ENCODE measurements at places on chromosomes 11 and 22. TPM values are rescaled to one million over a fixed set of nuclear protein-coding genes. Genes with fewer than 3 reads are reported as not detected.

ZBTB16 gene
- not detected for total RNA-seq

APOA4 gene
- total RNA-seq, result not detected

DNA sequence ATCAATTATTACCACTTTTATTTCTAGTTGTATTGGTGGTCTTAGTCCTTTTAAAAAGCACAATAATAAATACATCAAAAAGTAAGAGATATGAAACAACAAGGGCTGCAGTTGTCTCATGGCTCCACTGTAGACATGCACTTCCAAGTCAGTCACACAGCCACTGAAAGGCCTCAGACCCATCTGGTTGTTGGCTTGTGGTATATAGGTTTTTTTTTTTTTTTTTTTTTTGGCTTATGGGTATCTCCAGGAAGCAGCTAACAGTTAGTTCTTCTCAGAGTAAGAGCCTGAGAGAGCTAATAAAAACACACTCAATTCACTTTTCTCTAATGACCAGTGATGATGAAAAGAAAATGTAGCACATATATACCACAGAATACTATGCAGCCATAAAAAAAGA lies 6.0 kb upstream of the OR52E6 start:
- no peak overlapping the region for H3K4me3 ChIP-seq
- H3K27me3 ChIP-seq, result no peaks in the 10 kb centered on the region
- no peaks in the 10 kb centered on the region for H3K36me3 ChIP-seq
- H3K4me1 ChIP-seq, result no peaks in the 10 kb centered on the region

FGF3 gene
- total RNA-seq, result not detected

DNA sequence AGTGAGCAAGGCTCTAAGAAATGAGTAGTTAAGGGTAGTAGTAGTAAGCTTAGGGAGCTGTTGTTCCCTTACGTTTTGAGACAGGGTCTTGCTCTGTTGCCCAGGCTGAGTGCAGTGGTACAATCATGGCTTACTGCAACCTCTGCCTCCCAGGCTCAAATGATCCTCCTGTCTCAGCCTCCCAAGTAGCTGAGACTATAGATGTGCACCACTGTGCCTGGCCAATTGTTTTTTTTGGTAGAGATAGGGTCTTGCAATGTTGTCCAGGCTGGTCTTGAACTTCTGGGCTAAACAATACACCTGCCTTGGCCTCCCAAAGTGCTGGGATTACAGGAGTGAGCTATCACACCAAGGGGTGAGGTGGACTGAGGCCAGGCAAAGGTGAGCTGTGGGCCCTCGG lies 10.0 kb downstream of the SMIM38 start:
- H3K4me3 ChIP-seq, result no peak overlapping the region
- no peaks in the 10 kb centered on the region for H3K36me3 ChIP-seq
- no peaks in the 10 kb centered on the region for H3K27me3 ChIP-seq

GRCh38 chr11:5705688-5706087 lies 16.1 kb downstream of the TRIM22 start:
- no peak overlapping the region for H3K27ac ChIP-seq
- H3K27me3 ChIP-seq, result no peaks in the 10 kb centered on the region
- peaks cover 57% of the 10 kb centered on the region for H3K36me3 ChIP-seq
- H3K4me1 ChIP-seq, result no peaks in the 10 kb centered on the region
- no peak overlapping the region for H3K4me3 ChIP-seq
- no peak for DNase-seq

PATE2 gene
- not detected for total RNA-seq

- H3K4me1 ChIP-seq, result peaks cover 23% of the 10 kb centered on the region
- no peak overlapping the region for H3K4me3 ChIP-seq
- H3K36me3 ChIP-seq, result no peaks in the 10 kb centered on the region
These were observed 2.4 kb upstream of the SIDT2 start for GRCh38 chr11:117176186-117176585.

DNA sequence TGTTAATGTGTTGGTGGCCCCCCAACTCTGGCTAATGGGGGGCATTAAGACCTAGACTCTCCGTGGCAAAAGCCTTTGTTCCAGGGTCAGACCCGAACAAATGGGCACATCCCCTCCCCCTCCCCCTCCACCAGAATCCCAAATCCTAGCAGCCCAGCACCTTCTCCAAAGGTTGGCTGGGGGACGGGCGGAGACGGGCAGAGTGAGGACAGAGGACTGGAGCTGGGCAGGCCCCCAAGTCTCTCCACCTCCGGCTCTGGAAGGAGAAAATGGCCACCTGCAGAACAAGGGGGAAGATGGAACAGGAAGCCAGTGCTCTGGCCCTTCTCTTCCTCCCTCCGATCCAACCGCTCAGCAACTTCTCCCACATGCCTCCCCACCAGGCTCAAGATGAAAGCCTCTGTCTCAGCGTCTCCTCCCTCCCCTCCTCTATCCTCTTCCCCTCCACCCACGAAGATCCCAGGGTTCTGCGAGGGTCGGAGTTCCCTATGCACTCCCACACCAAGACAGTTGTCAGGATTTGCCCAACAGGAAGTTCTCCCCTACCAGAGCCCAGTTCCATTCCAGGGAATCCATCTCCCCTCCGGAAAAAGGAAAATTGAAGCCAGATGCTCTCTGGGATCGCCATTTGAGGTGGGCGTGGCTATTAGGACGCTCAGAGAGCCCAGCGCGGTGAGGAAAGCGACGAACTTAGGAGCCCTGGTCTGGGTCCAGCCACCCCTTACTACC lies 20.1 kb downstream of the ADA2 start:
- H3K4me3 ChIP-seq, result no peak overlapping the region
- no peaks in the 10 kb centered on the region for H3K36me3 ChIP-seq
- H3K4me1 ChIP-seq, result no peaks in the 10 kb centered on the region
- peak; percentile 15 for DNase-seq

USP28 gene
- 17.4 TPM for total RNA-seq

OR10V1 gene
- total RNA-seq, result not detected

GRCh38 chr11:67631853-67632174 lies 2.1 kb upstream of the NUDT8 start:
- H3K27me3 ChIP-seq, result no peaks in the 10 kb centered on the region
- no peak overlapping the region for H3K27ac ChIP-seq
- DNase-seq, result no peak

DNA sequence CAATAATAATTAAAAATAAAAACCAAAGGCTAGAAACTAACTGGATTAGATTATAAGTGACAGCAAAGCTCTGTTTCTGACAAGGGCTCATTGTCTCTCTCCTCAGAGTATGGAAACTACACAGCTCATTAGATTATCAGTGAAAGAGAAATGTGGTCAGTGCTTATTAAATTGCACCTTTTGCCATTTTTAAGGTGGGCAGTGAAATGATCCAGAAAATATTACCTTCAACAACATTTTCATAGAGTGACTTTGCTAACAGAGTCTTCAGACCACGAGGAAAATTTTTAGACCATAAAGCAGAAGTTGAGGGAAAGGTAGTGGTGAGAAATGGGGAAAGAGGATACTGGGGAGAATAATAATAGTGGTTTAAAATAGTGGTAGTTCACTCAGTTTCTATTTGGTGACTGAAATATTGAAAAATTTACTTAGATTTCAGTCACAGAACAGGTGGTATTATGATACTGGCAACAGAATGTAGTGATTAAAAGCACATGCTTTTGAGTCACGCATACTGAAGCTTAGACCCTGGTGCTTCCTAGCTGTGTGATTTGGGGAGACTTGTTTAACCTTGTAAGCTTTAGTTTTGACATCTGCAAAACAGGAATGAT lies 684.0 kb upstream of the CCDC90B start:
- no peak overlapping the region for H3K4me3 ChIP-seq
- DNase-seq, result no peak
- H3K4me1 ChIP-seq, result no peaks in the 10 kb centered on the region
- H3K36me3 ChIP-seq, result no peaks in the 10 kb centered on the region

- H3K4me1 ChIP-seq, result no peaks in the 10 kb centered on the region
- DNase-seq, result no peak
- H3K36me3 ChIP-seq, result peaks cover 40% of the 10 kb centered on the region
- no peaks in the 10 kb centered on the region for H3K27me3 ChIP-seq
- no peak overlapping the region for H3K27ac ChIP-seq
These were observed 60.9 kb downstream of the KDM2A start for GRCh38 chr11:67179892-67180490.

- H3K27me3 ChIP-seq, result no peaks in the 10 kb centered on the region
- no peak overlapping the region for H3K27ac ChIP-seq
- H3K36me3 ChIP-seq, result peaks cover 14% of the 10 kb centered on the region
- DNase-seq, result no peak
These were observed 23.9 kb downstream of the NEFH start for GRCh38 chr22:29503811-29504372.

DNA sequence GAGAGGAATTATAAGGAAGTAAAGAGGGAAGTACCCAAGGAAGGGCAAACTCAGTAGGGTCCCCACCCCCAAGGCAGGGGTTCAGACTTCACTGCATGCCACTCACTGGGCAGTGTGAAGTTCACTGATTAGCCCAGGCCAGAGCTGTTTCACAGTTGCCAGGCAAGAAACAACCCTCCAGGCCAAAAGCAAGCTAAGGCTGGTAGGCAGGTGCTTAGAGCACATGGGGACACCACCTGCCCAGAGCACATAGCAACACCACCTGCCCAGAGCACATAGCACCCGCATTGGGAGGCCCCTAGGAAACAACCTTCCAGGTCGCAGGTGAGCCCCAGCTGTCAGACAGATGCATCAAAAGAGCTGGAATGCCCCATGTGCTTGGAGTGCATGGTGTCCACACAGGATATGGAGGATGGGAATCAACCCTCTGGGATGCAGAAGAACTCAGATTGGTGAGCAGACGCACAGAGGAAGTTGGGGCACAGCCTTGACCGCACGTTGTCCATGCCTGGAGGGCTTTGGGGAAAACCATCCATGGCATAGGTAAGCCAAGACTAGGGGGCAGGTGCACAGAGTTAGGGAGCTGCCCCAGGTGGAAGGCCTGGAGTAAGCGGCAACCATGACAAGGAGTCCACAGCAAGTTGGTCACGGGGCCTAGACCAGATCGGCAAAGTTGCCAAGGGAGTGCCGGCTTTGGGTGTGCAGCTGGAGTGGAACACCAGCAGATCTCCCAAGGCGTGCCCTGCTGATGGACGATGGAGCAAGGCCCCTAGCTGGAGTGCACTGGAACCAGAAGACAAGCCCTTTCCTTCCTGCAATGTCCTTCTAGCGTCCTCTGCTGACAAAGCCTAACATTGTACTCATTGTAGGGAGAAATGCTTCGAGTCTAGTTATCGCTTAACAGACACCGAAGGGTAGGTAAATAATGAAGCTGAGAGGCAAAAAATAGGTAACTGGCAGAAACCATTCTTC lies 7.8 kb upstream of the TMEM216 start:
- no peak overlapping the region for H3K4me3 ChIP-seq
- H3K36me3 ChIP-seq, result no peaks in the 10 kb centered on the region
- peak; percentile 57 for DNase-seq
- no peak overlapping the region for H3K27ac ChIP-seq

DNA sequence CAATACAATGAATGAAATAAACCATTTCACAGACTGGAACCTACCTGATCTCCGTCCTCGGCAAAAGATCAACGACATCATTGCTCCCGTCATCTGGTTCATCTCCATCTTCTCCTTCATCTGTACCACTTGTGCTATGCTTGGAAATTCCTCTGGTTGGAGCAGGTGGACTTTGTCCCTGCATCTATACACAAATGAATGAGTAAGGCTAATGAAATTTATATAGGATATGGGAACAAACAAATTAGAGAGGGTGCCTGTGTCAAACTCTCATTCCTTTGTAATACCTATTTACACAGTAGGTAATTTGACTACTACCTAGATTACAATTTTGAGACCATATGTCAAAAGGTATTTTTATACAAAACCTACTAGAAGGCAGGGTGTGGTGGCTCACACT lies 59.4 kb downstream of the F2 start:
- peaks cover 50% of the 10 kb centered on the region for H3K36me3 ChIP-seq
- H3K4me3 ChIP-seq, result no peak overlapping the region
- no peak overlapping the region for H3K27ac ChIP-seq
- H3K4me1 ChIP-seq, result no peaks in the 10 kb centered on the region

DNA sequence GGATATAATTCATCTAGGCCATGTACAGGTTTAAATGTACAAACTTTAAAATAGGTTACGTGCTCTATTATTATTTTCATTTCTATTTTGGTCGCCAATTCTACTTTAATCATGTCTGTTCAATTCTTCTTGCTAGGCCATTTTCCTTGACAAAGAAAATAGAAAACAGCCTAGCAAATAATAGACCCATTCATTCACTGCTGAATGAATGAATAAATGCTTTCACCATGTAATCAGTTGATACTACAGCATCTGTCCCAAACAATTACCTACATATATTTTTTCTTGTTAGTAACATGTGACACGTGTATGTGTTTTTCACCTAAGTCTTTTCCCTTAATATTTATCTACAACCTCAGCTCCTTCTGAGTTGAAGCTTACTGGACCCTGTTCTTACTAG lies 27.5 kb downstream of the SNX19 start:
- no peak for DNase-seq
- peaks cover 7% of the 10 kb centered on the region for H3K36me3 ChIP-seq
- H3K4me3 ChIP-seq, result no peak overlapping the region
- H3K27ac ChIP-seq, result no peak overlapping the region
- no peaks in the 10 kb centered on the region for H3K4me1 ChIP-seq

UBQLN3 gene
- total RNA-seq, result 0.37 TPM

- peaks cover 8% of the 10 kb centered on the region for H3K4me1 ChIP-seq
- no peak overlapping the region for H3K4me3 ChIP-seq
- no peak overlapping the region for H3K27ac ChIP-seq
- no peaks in the 10 kb centered on the region for H3K36me3 ChIP-seq
These were observed 952 bp downstream of the YAP1 start for GRCh38 chr11:102111011-102111786.

- no peak for DNase-seq
- H3K36me3 ChIP-seq, result no peaks in the 10 kb centered on the region
- H3K27ac ChIP-seq, result no peak overlapping the region
- no peaks in the 10 kb centered on the region for H3K27me3 ChIP-seq
These were observed 159.9 kb downstream of the TEAD1 start for GRCh38 chr11:12834166-12834565.

NAV2 gene
- not detected for total RNA-seq

DNA sequence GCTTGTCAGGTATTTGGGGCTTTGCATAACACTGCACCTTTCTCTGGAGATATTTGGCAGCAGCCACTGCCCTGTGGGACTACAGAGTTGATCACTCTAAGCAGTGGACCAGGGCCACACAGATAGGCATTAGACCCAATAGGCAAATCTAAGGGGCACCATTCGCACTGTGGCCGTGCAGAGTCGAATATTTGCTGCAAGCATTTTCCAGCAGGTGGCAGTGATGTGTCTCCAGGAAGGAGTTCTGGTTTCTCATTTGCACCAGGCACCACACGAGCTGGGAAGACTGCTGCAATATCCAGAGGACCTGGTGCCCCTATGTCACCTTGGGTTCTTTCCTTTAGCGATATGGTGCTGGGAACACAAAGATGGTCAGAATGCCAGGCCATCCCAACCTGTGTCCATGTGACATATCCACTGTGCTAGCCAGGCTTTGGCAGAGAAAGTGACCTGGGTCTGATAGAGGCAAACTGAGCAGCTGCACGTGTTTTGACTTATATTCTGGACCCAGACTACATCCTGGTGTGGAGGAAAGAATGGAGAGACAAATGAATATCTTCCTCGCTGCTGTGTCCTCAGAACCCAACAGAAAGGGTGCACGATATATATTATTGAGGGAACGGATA lies 318.7 kb downstream of the BUD13 start:
- H3K27ac ChIP-seq, result no peak overlapping the region
- peak; percentile 71 for DNase-seq
- H3K36me3 ChIP-seq, result no peaks in the 10 kb centered on the region
- no peaks in the 10 kb centered on the region for H3K27me3 ChIP-seq
- no peak overlapping the region for H3K4me3 ChIP-seq

GRCh38 chr22:26463688-26464087 lies 19.9 kb downstream of the HPS4 start:
- no peak overlapping the region for H3K4me3 ChIP-seq
- 0 out of 2 replicates have a peak, but pooled peaks cover 7% of the 10 kb centered on the region for H3K4me1 ChIP-seq
- no peaks in the 10 kb centered on the region for H3K27me3 ChIP-seq
- H3K36me3 ChIP-seq, result peaks cover 32% of the 10 kb centered on the region

GRCh38 chr11:65429724-65430405 lies 7.3 kb downstream of the NEAT1 start:
- H3K4me3 ChIP-seq, result peak overlapping the region; percentile 84
- H3K36me3 ChIP-seq, result peaks cover 11% of the 10 kb centered on the region
- peak overlapping the region; percentile 97 for H3K27ac ChIP-seq
- H3K27me3 ChIP-seq, result no peaks in the 10 kb centered on the region
- peak; percentile 82 for DNase-seq
- H3K4me1 ChIP-seq, result peaks cover 81% of the 10 kb centered on the region

Measured in Karpas-422 (cell line).